Stimulated activated CD4-positive, alpha-beta T cell treated with anti-CD3 and anti-CD28 coated beads, Interleukin-1b, Interleukin-23, amount 100 ng/mL, for 1 hour (primary cell): ENCODE measurements at places on chromosomes 7 and 10.

DNA sequence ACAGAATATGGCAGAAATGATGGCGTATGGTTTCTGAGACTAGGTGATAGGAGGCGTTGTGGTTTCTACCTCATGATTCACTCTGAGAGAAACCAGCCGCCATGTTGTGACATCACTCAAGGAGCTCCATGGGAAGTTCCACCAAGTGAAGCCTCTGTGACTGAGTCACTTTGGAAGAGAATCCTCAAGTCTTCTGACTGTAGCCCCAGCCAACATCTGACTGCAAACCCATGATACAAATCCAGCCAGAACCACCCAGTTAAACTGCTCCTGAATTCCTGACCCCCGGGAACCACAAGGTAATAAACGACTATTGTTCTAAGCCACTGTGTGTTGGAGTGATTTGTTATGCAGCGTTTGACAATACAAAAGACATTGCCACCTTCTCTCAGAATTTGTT is 91.1 kb upstream of the CARD11 start:
- no peak for DNase-seq

- no peak for DNase-seq
Observed at GRCh38 chr10:119113751-119114732, 10.1 kb downstream of the DENND10 start.

DNA sequence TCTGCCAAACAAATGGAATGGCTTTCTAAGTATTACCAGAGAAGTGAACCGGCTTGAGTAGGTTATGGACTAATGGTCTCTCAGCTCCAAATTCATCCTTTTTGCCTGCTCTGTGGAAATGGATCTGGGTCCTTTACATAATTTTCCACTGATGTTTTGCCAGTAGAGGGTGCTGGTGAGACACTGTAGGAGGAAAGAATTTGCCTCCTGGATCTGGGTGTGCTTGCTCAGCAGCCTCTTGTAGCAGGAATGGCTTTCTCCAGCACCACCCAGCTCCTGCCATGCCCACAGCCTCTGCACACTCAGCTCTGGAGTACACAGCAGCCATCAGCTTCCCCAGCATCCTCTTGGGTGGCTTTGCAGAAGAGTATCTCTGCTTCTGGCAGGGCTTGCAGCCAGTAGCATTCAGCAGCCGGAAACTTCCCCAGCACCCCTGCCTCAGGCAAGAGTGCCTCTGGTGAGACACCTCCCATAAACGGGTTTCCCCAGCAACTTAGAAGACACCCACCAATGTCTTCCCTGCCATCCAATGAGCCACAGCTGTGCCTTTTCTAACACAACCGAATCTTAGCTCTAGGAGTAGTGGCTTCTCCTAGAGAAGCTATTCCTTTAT is 235.0 kb upstream of the PLPP4 start:
- DNase-seq = no peak

DNA sequence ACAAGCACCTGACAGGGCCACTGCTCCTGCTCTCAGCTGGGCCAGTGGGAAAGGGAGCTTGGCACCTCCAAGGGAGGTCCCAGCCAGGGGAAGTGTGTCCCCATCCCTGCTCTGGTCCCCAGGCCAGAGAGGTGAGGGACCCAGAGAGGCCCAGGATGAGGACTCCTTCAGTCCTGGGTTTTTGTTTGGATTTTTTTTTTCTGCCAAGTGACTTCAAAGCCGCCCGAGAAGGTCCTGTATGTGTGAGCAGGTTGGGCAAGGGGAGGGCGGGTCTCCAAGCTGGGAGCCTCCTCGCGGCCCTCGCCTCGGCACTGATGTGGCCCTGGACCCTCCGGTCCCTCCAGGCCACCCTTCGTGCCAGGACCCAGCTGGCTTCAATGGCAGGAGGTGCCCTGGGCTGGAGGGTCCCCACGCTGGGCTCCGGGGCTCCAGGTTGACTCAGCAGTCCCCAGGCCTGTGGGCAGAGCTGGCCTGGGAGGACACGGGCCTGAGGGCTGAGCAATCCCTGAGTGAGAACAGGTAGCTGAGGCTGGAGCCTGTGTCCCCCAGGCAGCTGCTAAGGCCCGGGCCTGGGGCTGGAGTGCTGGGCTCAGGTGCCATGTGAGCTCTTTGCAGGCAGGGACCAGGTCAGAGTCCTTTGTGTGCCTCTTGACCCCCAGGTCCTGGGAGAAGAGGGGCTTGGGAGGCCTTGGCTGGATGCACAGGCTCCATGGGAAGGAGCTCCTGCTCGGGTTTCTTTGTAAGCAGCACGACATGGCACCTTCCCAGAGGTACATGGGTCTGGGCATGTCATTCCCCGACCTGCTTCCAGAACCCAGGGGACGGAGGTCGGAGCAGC is 140.6 kb downstream of the FAM53B start:
- no peak for DNase-seq

DNA sequence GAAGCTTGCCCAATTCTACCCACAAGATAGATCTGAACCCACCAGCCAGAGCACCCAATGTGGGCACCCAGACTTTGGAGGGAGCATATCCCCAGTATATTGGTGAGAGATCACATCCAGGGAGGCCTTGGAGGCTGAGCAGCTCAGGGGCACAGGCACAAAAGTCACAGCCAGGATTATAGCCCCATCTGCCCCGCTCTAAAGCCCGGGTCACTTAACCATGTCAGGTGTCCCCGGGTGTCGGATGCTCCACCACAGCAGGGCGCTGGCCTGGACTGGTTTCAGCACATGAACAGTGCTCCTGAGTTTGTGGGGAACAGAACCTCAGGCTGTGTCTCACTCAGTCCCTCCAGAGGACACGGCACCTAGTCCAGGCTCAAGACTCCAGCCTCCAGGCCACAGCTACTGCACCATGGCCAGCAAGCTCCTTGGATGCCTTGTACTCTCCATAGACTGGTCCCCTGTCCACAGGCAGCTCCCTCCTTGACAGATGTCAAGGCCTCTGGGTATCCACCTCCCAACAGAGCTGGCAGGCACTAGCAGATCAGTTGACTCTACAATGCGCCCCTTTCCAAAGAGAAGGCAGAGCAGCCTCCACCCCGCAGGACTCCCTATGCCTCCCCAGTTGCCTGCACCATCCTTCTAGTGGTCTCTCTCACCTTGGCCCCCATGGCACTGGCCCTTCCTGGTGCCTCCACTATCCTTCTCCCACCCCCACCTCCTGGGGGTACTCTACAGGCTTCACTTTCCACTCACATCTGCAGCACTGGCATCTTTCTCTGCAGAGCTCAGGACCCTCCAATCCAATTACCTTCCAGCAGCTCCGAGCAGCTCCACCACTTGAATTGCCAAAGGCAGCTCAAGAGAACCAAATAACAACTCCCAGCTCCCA is 306.0 kb downstream of the GRID1 start:
- no peak for DNase-seq

DNA sequence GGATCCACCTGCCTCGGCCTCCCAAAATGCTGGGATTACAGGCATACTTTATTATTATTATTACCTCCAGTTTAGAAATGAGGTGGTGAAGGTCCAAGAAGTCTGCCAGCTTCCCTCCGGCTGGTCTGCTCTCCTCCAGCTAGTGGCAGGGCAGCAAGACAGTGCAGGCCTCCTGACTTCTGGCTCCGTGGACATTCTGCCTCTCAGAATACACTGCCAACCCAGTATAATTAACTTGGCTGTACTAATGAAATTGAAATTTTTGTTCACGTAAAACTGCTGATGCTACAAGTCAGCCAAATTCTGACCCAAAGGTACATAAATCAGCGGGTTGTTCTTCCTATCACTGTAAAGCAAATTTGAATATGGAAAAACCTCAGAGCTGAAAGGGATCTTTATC is 7.6 kb upstream of the PDE1C start:
- DNase-seq = no peak

DNA sequence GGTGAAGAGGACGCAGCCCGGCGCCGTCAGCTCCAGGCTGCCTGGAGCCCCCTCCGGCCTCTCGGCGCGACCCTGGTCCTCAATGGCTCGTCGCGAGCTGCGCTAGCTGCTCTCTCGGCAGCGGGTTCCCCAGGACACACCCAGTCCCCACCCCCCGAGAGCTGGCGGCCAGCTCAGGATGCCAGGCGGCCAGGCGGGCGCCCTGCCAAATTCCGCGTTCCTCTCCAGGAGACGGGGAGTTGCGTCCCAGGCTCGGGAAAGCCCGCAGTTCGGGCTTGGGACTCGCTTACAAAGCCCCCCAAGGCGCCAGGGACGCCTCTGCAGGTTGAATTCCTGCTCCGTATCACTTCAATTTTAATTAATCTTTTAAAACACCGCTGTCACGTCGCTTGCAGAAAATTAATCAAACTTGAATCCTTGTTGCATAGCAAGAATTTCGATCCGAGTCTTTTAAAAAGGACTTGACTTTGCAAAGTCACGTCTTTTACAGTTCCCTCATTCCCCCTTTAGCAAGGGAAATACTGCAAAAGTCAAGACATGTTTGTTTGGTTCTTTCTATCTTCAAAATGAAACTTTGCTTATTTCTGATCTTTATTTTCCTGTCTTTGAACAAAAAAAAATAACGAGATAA is 28.2 kb downstream of the SKIDA1 start:
- no peak for DNase-seq

DNA sequence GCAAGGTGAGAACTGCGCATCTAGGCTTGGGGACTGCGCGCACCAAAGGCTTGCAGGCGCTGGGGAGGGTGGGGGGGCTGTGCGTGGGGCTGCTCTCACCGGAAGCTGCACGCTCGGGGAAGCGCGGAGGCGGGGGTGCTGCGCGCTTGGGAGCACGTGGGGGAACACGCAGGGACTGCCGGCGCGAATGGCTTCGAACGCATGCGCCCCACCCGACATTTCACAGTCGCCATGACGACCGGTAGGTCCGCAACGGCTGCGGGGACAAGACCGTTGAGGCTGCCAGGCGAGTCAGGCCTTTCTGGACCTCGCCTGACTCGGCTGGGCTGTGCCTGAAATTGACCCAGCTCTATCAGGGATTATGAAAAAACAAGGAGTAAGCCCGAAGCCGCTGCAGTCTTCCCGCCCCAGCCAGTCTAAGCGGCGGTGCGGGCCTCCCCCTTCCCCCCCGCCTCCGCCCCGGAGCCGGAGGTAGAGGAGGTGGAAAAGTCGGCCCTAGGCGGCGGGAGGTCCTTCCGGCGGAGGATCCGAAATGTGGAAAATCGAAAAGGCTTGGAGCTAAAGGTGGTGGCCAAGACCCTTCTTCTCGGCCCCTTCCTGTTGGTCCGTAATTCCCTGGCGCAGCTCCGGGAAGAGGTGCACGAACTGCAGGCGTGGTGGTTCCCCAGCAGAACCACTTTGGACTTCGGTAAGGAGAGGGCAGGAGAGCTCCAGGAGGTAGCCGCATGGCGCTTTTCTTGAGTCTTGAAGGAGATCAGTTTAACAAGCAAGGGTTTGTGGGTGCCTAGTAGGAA is 34.9 kb upstream of the STEAP1 start:
- DNase-seq = no peak

DNA sequence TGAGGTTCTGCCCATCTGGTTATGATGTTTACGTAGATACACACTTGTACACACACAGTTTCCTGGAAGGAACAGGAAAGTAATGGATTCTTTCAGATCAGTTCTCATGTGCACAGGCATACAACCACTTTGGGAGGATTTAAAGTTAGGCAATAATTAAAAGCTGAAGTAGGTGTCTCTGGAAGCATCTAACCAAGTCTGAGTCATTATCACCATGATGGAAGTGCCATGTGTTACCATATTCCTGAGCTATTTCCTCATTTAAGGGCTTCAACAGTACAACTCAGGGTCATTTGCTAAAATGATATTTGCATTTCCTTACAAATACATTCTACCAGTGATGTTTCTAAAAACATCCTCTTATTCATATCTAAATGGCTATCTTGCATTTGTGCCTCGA is 41.4 kb upstream of the BET1 start:
- no peak for DNase-seq

DNA sequence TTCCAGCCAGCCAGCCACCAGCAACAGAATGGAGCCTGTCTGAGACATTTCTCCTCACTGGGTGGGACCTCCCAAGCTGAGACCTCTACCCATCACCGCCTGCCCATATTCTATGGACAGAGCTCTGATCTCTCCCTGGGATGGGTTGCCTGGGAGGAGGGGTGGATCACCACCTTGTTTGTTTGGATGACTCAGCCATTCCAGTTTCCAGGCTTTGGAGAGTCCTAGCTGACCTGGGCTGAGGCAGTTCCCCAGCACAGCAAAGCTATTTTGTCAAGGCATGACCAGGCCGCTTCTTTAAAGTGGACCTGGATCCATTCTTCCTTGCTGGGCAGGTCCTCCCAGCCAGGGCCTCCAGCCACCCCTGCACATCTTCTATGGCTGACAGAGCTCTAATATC is 982.3 kb downstream of the DNAJB9 start:
- DNase-seq = no peak

DNA sequence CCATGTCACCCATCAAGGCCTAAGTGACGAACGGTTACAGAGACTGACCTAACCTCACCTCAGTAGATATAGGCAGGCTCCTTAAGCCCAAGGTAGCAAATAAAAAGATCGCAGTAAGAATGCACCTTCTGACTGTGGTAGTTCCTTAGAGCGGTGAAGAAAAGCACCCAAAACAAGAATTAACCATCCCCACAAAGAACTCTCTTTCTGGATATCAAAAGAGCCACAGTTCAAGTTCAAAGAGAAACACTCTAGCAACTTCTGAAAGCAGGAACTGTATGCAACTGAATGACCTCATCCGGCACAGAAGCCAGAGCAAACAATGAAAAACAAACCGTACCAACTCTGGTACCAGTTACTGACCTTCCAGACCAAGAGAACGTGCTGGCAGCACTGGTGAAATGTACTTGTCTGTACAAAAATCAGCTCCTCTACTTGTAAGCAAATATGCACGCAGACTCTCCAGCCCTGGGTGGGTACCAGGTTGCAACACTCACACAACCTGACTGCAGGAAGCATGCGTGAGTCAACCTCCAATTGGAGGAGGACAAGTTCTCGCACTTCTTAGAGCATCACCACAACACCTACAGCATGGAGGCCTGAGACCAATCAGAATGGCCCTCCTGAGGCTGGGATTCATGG is 202.7 kb downstream of the FAM107B start:
- DNase-seq = no peak

DNA sequence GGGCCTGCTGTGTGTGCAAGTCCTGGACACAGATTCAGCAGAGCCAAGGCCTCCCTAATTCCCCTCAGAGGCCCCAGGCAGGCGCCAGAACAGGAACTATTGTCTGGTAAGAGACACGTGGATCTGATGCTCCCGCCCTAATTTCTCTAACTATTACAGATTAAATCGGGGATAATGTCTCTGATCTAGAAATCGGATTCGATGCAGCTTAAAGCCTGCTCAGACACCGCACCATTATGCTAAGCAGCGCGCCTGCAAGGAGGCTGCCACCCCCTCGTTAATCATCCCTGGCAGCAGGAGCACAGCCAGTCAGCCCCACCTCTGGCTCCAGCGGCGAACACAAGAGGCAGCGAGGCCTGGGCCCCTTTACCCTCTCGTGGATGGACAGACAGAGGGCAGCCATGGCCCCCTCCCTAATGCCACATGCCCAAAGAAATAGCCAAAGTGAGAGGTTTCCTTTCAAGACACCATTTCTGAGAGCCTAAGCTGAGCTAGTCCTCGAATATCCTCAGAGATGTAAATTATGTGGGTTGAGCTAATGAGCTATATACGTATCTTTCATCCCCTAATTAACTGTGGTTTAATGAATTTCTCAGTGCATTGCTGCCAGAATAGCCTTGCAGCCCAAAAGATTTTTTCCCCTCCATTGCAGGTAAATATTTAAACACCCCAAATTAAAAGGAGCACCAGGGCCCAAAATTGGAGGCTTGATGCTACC is 122.1 kb downstream of the GRID1 start:
- DNase-seq = no peak
